Stimulated activated CD4-positive, alpha-beta T cell treated with anti-CD3 and anti-CD28 coated beads, TNF-alpha, amount 100 ng/mL, for 1 hour (primary cell): ENCODE measurements at places on chromosomes 2 and 18.

- DNase-seq: no peak
Measured at GRCh38 chr2:1777781-1778180, 33.5 kb upstream of the PXDN start.

DNA sequence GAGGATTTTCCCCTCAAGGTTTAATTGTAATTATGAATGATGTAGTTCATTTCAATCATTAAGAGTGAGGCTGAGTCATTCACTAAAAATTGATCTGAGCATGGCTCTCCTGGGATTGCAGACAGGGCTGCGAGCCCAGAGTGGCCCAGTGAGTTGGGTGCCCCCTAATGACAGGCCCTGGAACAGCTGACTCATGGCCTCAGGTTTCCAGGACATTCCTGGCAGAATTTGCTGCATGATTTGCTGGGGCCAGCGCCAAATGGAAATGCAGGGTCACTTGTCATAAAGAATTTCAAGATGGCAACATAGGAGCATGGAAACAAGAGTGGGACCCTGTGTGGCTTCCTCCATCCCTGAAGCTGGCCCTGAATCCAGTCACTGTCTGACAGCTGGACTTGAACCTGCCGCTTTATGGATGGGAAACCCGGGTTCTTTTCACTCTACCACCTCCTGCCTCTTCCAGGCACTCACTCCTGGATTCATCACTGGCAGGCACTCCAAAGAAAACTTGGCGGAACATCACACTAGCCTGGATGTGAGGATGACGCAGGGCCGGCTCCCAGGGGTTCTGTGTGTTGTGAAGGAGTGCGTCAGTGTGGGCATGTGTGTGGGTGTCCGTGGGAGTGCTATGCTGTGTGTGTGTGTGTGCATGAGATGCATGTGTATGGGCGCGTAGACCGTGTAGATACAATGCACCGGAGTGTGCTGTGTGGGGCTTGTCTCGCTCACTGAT lies 15.2 kb downstream of the OTOF start:
- DNase-seq: no peak

- DNase-seq: no peak
Measured at GRCh38 chr2:2913601-2914120, 464.0 kb downstream of the EIPR1 start.

GRCh38 chr2:241888641-241889040 lies 19.1 kb downstream of the RTP5 start:
- DNase-seq: no peak

GRCh38 chr2:176193048-176193447 lies 4.6 kb downstream of the HOXD1 start:
- no peak for DNase-seq

- DNase-seq: no peak
Measured at GRCh38 chr2:112153179-112153490, 14.9 kb downstream of the FBLN7 start.

DNA sequence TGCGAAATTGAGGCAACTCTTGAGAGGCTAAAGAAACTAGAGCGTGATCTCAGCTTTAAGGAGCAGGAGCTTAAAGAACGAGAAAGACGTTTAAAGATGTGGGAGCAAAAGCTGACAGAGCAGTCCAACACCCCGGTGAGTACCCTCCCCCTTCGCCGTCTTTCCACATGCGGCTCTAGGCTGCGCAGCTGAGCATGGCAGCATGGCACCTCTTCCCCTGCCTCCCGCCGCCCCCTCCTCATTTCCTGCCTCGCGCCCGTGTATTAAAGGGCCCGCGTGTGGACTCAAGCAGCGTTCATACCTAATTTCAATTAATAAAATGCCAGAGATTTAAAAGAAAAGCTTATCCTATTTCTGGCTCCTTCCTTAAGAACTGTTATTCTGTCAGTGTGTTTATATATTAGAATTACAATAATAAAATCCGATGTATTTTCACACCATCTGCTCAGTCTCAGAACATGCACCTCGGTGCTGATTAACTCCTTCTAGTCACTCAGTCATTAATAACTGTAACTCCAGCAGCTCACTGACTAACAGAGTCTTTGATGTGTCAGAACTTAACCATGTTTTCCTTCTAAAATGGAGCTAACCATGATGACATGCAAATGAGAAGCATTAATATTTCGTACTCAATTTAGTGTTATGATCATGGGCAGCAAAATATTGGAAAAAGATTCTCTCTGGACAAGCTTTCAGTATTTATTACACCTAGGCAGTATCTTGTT lies 137.4 kb upstream of the CDCA7 start:
- DNase-seq: no peak

DNA sequence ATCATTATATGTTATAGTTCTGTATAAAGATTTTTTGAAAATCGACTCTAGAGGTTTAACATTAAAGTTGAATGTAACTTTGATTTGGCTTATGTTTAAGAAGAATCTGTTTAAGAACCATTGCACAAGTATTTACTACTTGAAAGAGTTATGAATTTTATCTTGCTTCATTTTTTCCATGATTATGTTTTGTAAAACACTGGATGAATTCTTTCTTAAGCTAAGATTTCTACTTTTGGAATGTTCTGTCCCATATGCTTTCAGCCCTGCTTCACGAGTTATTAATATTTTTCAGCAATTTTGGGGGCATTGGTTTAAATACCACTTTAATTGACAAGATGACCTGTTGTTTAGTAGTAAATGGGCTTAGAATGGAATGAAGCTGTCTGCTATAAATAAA lies 56.7 kb upstream of the STON1 start:
- no peak for DNase-seq

DNA sequence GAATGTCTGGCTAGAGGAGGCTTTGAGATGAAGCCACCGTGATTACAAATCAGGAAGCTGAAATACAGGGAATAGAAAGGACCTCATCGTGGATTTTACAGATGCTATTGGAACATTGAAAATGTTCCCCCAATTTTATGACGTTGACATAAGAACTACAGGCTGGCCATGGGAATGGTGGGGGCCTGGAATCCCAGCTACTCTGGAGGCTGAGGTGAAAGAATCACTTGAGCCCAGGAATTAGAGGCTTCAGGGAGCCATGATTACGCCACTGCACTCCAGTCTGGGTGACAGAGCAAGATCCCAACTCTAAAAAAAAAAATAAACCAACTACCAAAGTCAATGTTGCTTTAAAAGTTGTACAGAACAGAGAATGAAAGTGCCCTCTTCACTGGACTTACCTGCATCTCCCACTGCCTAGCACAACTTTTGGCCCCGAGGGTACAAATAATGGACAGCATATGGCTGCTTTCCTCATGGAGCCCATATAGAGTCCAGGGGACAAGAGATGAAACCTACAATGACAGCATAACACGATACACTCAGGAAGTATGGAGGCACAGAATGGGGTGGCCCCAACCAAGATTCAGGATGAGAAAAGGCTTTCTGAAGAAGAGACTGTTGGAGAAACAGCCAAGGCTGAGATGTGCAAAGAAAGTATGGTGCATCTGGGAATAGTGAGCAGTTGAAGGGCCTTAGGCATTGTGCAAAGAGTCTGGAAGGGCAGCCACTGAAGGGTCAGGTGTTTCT lies 254.8 kb downstream of the MYCN start:
- DNase-seq: no peak

GRCh38 chr18:70228536-70228935 lies 23.0 kb upstream of the RTTN start:
- DNase-seq: no peak

GRCh38 chr18:32093102-32093511 lies 1.4 kb downstream of the RNF138 start:
- DNase-seq: peak; percentile 8

GRCh38 chr2:11534071-11534745 lies 363 bp downstream of the GREB1 start:
- no peak for DNase-seq

- peak; percentile 18 for DNase-seq
Measured at GRCh38 chr2:27123302-27124150, at the start of gene ABHD1. Gene ABHD1 (plus strand): TSS chr2:27123815. CDS start chr2:27123949, 134 bp downstream.

GRCh38 chr18:10094154-10094553 lies 180.3 kb downstream of the VAPA start:
- DNase-seq: no peak

DNA sequence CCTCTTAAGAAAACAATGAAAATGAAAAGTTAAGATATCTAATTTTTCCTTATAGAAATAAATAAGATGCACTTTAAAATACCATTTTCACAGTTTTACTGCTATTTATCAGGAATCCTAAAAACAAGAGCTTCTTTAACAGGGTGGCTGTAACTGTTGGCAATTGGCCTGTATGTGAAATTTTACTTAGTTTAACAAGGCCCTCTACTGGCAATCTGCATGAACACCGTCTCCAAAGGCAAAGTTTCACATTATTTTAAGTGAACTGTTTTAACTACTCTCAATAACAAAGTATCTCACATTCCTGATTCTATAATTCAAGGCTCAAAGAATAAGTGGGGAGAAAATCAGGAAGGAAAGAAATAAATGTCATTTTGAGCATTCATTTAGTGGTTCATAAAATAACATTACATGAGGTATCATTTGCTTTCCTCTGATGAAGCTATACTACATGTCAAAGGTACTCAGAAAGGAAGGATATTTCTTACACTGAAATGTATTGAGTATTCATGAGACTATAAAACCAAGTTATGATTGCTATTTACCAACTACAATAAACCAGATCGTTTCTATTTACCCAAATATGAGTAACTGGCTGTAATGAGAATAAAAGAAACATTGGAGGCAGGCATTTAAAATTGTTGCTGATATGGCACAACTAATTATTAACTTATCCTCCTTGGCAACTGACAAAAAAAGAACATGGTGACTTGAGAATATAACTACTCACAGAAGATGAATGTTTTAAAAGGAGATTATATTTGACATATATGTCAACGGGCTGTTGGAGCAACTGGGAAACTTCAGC lies 7.0 kb downstream of the NCKAP5 start:
- no peak for DNase-seq

- no peak for DNase-seq
Measured at GRCh38 chr2:218897394-218898108, 16.9 kb downstream of the WNT10A start.

- DNase-seq: no peak
Measured at GRCh38 chr2:230711224-230711623, 1.4 kb upstream of the CAB39 start.

DNA sequence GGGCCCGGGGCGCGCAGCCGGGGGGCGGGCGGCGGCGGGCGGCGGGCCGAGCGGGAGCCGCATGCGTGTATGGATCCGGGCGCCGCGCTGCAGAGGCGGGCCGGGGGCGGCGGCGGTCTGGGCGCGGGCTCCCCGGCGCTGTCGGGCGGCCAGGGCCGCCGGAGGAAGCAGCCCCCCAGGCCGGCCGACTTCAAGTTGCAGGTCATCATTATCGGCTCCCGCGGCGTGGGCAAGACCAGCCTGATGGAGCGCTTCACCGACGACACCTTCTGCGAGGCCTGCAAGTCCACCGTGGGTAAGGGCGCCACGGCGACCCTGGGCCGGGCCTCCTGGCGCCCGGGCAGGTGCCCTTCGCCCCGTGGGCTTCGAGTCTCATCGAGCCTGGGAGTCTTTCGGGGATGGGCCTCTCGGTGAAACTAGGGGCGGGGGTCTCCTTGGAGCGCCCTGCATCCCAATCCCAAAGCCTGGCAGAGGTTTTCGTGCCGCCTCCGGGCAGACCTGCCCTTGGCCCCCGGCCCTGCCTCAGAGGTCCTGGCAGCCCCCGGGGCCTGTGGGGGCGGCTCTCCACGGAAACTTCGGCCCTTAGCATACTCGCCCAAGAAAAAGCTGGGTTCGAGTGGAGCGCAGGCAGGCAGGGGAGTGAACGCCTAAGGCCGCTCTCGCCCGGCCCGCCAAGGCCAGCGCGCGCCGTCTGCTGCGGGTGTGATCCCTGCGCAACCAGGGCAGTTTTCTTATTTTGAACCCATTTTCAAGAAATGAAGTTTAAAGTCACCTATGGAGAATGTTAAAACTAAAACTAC lies 622 bp downstream of the RAB12 start:
- no peak for DNase-seq

DNA sequence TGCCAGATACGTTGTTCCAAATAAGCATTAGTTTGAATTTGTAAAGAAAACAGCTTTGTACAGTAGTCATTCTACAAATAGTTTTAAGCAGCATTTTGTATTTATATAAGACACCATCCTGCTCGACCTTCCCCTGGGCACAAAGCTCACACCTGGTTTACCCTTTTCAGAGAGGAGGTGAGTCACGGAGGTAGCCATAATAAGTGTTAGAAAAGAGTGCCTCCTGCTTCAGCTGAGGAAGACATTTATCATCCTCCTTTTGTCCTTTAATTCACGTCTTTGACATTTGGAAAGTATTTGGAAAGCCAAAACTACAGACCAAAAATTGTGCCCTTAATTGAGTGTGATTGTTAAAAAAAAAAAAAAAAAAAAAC lies 6.8 kb downstream of the RAB12 start:
- DNase-seq: no peak
